ENCODE measurements at places on chromosomes 3 and 15.

- no peak for DNase-seq
Observed at GRCh38 chr3:191253089-191253799, 54.2 kb downstream of the OSTN start.

DNA sequence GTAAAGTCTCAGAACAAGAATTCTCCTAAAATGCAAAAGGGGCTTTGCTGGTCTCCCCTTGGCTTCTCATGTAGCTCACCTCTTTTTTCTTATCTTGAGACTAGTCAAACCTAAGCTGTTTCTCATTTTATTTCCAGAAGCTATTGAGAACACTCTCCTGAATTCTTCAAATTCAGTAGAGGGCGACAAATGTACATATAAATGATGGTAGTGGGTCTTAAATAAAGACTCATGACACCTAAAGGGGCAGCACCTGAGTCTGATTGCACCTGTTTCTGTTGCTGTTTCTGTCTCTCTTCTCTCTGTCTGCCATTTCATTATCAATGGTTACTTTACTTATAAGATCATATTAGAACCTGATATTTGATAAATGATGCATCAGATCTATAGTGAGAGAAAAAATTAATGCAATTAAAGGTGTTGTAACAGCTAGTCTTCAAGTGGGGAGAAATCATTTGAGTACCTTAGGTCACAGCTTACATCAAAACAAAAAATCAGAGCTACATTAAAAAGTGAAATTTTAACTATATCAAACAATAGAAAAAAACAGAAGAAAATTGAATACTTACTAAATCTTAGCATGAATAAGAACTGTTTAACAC, 7.0 kb downstream of the ADIPOQ start:
- DNase-seq: no peak

GRCh38 chr15:90866161-90866715, 2.1 kb upstream of the FURIN start:
- no peak for DNase-seq

- no peak for DNase-seq
Observed at GRCh38 chr15:77981281-77982126, 96.0 kb downstream of the TBC1D2B start.

- DNase-seq: no peak
Observed at GRCh38 chr15:55774113-55774970, 31.4 kb upstream of the PRTG start.

DNA sequence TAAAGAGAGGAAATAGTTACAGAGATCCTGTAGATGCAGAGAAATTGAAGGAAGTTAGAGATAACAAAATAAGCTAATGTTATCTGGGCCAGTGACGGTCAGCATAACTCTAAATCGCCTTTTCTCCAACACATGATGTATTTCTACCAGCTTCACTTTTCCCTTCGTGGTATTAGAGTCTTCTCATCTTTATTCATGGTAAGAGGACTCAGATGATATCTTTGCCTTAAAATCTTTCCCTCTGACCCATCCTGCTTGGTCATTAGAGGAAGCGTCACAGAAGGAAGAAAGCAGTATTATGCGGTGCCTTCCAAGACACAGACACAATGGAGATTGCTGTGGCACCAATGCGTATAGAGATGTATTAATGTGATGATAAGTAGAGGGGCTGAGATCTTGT, 320.7 kb upstream of the GOLIM4 start:
- DNase-seq: no peak

DNA sequence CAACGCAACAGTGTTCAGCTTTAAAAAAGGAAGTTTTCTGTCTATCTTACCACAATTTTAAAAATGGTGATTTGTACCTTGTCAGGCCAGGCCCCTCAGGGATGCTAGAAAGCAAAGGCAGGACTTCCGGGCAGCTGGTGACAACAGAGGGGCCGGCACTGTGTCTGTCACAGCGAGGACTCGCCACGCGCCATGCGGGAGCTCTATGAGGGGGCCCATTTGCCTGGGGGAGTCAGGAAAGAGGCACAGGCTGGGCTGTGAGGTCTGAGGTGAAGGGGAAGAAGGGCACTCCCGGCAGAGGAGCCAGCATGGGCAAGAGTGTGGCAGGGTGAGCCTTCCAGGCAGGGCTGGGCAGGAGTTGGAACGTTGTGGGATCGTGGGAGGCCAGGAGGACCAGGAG, 7.0 kb downstream of the IQSEC1 start:
- no peak for DNase-seq

DNA sequence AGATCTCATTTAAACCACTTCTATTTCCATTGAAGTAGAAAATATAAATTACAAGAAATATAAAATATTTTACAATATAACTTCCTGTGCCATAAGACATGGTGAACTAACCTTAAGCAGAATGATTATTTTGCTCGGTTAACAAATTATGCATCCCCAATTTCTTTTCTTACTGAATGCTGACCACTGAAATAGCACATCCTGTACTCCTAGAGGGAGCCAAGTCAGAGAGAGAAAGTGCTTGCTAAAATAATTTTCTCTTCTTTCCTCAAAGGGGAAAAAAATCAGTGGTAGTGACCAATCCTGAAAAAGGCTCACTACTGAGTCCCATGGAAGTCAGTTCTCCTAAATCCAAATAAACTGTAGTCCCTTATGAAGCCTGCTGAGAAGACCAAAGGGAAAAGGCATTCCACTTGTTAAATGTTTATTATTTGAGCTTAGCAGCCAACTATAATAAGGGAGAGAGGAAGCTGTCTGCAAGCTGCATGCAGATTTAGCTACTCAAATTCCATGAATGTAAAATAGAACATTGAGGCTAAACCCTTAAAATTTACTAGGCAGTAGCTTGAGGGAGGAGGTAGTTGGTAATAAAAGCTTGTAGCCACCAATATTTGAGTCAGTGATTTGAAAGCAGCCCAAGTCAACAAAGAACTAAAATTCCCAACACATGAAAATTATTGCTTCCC, 33.1 kb downstream of the CEP152 start:
- DNase-seq: no peak

- no peak for DNase-seq
Observed at GRCh38 chr3:353191-353739, 156.7 kb downstream of the CHL1 start.

- no peak for DNase-seq
Observed at GRCh38 chr3:72543246-72543645, 305.0 kb downstream of the SHQ1 start.

DNA sequence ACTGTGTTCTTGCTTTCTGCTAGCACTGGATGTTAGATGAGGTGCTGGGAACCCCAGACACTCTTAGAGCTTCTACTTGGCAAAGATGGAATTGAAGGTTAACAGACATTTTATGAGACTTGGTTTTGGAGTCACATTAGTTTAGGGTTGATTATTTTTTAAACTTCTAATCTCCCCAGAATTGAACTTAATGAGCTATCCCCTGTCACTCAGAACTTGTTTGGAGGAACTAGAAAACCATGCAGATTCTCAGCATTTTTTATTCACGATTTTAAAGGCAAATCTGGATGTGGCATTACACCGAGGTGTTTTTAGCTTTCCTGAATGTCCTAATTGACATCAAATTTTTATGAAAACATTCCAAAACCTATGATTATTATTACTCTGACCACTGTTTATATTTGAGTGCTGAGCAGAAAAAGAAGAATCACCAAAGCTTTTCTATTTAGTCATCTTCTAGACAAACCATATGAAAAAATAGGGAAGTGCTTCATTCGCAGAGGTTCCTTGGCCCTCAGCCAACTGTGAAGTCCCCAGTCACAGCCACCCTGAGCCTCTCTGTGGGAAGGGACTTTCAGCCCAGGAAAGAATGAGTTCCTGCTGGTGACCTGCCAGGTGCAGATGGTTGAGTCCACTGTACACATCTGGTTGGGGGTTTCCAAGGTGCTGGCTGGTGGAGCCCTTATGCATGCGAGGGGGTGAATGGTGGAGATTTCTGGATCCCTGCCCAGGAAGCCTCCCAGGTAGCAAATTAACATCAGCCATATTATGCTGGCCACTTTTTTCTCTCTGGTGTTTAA, 196.0 kb upstream of the TOPAZ1 start:
- DNase-seq: no peak

- DNase-seq: no peak
Observed at GRCh38 chr15:91308199-91308598, 208.1 kb downstream of the SV2B start.

GRCh38 chr3:56878074-56878473, 76.3 kb upstream of the ARHGEF3 start:
- no peak for DNase-seq

DNA sequence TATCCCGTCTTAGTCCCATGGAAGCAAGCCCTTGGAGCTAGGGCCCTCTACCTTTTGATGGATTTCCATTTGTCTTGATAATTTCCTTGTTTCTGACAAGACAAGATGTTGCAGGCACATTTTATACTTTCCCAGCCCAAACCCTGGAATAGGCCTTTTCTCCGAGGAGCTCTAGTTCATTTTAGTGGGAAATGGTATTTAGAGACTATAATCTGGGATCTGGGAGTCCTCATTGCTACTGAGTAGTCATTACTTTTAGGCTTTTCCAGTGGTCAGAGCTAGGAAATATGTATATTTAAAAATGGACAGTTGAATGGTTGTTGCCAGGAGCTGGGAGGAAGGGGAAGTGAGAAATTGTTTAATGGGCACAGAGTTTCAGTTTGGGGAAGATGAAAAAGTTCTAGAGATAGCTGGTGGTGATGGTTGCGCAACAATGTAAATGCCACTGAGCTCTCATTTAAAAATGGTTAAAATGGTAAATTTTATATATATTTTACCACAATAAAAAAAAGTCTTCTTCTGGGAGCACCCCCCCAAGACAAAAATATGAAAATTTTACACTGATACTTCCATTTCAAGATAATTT, 31.6 kb downstream of the MLH1 start:
- DNase-seq: no peak

- DNase-seq: no peak
Observed at GRCh38 chr3:72473156-72473555, 375.1 kb downstream of the SHQ1 start.

- DNase-seq: no peak
Observed at GRCh38 chr15:33810806-33811205, 157.5 kb upstream of the CHRM5 start.

DNA sequence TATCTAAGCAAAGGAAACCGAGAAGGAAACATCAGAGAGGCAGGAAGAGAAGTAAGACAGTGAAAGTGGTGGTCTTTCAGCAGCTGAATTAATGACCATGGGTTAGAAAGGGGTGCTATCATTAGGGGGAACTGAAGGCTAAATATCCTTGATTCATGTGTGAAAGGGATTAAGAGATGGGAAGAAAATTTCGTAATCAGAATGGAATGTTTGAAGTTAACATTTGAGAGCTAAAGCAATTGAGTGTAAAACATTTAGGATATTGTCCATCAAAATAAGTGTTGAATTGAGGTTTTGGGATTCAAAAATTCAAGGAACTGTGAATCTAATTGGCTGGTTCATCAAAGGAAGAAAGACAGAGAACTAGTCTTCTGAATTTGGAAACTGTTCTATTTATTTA, 4.1 kb upstream of the ECT2 start:
- DNase-seq: no peak

GRCh38 chr3:136818769-136819391, at the start of gene SLC35G2:
Gene SLC35G2 (plus strand): TSS chr3:136819126. CDS start chr3:136854461, 35,335 bp downstream.
- no peak for DNase-seq

- DNase-seq: no peak
Observed at GRCh38 chr3:50297384-50297775, 1.8 kb downstream of the HYAL3 start.

- no peak for DNase-seq
Observed at GRCh38 chr3:128907706-128908445, 28.5 kb downstream of the ACAD9 start.

- no peak for DNase-seq
Observed at GRCh38 chr3:33467786-33468185, 27.6 kb upstream of the UBP1 start.

DNA sequence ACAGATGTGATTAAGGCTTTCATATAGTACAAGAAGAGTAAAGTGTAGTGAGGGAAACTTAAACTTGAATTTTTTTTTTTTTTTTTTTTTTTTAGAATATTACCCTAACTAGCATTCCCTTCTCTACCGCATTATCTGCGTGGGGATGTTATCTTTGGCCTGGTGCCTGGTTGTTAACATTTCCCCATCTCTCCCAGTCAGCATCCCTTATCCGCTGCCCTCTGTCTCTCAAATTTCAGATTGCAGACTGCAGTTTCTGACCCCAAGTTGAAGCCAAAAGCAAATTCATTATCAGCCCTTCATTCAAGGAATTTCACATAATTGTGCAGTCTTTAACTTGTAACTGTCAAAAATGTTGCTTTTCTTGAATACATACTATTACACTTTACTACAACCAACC, 353.0 kb downstream of the PLOD2 start:
- peak; percentile 36 for DNase-seq

GRCh38 chr3:154062513-154062912, 58.7 kb upstream of the ARHGEF26 start:
- no peak for DNase-seq

DNA sequence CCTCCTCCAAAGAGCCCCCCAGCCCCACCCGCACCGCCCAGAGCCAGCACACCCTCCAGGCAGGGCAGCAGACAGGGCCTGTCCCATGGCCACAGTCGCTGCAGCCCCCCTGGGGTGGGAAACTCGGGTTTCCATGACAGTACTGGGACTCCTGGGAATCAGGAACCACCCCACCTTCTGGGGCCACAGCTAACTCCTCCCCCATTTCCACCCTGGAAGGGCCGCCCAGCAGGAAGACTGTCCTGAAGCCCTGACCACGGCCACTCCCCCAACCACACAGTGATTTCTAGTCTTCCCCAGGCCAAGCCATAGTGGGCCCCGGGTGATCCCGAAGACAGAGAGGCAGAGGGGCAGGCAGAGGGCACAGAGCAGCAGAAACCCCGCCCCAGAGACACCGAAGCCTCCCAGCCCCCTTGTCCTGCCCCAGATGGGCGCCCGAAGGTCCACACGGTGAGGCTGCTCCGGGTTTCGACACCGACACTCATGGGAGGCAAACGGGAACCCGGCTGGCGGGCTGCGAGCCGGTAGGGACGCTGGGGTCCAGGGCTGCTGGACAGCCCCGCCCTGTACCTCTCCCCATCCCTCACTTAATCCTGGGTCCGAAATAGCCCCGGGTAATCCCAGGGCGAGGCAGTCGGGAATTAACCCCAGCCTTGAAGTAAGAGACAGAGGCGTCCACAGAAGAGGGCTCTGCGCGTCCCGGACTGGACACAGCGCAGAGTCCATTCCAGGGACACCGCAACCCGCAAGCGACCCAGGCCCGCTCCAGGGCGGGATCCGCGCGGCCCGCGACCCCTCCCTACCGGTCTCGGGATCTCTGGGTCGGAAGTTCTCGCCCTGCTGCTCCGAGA, 138.4 kb downstream of the NUP210 start:
- no peak for DNase-seq

GRCh38 chr15:79084308-79084968, 6.1 kb downstream of the RASGRF1 start:
- no peak for DNase-seq

DNA sequence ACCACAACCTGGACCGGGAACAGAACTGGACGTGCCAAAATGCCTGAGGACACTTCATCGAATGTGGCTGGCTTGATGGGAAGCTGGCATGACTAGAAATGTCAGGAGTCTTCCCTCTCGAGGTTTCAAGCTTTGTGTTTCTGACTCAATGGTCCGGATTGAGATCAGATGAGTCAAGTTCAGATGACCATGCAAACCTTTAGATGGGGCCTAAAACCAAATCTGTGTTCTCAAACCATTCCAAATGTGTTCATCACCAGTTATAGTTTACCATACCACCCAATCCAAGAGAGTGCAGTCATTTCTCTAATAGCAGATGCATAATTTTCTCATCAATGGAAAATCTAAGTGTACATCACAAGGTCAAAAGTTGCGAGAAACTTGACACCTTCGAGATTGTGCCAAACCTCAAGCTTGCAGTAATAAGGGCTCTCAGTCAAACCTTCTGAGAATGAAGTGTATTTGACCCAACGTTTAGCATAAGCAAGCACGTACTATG, 369.1 kb downstream of the RORA start:
- no peak for DNase-seq

- DNase-seq: no peak
Observed at GRCh38 chr3:156727519-156728205, 53.3 kb downstream of the TIPARP start.
